ENCODE measurements at places on chromosomes 7 and 10. TPM values are rescaled to one million over a fixed set of nuclear protein-coding genes. Genes with fewer than 3 reads are reported as not detected.

Gene TMEM184A
- 2.2 TPM for total RNA-seq

Gene GPR26
- not detected for total RNA-seq

Gene DGKI
- total RNA-seq = 0.69 TPM

Gene SEMA3E
- total RNA-seq = 0.35 TPM

Gene SFTPA1
- not detected for total RNA-seq

Gene CALHM2
- 4.6 TPM for total RNA-seq

Gene ANKRD30A
- total RNA-seq = not detected

Gene SGPL1
- total RNA-seq = 35.7 TPM

Gene LIPF
- total RNA-seq = not detected

Gene TDRD1
- total RNA-seq = not detected

Gene SNCG
- 3.1 TPM for total RNA-seq

Gene FEZF1
- not detected for total RNA-seq

Gene DKK1
- 39.9 TPM for total RNA-seq

Gene ZNF775
- total RNA-seq = 8.6 TPM

Gene EPDR1
- 39.3 TPM for total RNA-seq

Gene GPR37
- 2.3 TPM for total RNA-seq

Gene CALY
- total RNA-seq = 1.5 TPM

Gene PRR15
- total RNA-seq = 14.0 TPM

Gene MBL2
- total RNA-seq = not detected

Measured in epithelial cell of proximal tubule (primary cell).